ENCODE measurements at places on chromosomes 6 and 20.

- peak overlapping the region; percentile 76 for H3K27ac ChIP-seq
- H3K36me3 ChIP-seq = peaks cover 8% of the 10 kb centered on the region
Measured at GRCh38 chr6:7138921-7139358, 31.2 kb downstream of the RREB1 start.

DNA sequence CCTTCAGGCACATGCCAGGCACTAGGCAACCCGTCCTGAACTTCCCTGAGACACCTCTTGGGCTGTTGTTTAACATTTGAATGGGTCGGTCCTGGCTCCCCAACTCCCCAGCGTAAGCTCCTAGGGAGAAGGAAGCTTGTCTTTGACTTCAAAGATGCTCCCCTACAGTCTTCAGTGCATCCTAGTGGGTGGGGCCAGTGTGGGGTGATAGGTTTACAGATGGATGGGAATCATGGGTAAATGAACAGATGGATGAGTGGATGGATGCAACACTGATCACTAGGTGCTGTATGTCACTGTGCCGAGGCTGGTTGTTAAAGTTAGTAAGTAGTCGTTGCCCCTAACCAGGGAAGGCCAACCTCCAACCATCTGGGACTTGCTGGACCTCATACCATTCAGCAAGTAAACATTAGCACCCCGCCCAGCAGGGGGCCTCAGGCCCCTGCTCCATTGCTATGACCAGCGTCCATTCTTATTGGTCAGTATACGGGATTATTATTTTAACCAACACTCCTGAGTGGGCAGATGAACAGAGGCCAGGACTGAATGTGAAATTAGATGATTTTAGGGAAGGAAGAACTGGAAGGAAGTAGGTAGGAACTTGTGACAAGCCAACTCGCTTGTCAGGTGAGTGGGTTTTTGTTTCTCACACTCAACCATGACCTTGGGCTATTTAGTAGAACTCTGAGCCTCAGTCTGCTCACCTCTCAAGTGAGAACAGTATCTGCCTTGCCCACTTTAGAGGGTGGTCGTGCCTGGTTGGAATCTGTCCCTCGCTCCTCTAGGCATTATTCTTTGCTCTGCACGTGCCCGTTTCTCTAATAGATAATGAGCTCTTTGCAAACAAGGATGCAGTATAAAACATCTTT is 82.9 kb upstream of the FOXP4 start:
- H3K36me3 ChIP-seq = no peaks in the 10 kb centered on the region
- no peak overlapping the region for H3K27ac ChIP-seq
- H3K4me1 ChIP-seq = no peaks in the 10 kb centered on the region
- no peak overlapping the region for H3K4me3 ChIP-seq
- DNase-seq = no peak

- DNase-seq = no peak
- no peaks in the 10 kb centered on the region for H3K27me3 ChIP-seq
- H3K36me3 ChIP-seq = no peaks in the 10 kb centered on the region
- H3K27ac ChIP-seq = no peak overlapping the region
Measured at GRCh38 chr6:132934496-132934895, 120.1 kb downstream of the RPS12 start.

- H3K27ac ChIP-seq = no peak overlapping the region
- no peaks in the 10 kb centered on the region for H3K27me3 ChIP-seq
- DNase-seq = no peak
- H3K4me1 ChIP-seq = peaks cover 3% of the 10 kb centered on the region
Measured at GRCh38 chr6:101114703-101115102, 233.6 kb upstream of the ASCC3 start.

- no peaks in the 10 kb centered on the region for H3K27me3 ChIP-seq
- H3K4me3 ChIP-seq = no peak overlapping the region
- no peak overlapping the region for H3K27ac ChIP-seq
- DNase-seq = no peak
Measured at GRCh38 chr20:37390503-37390890, 44.6 kb downstream of the SRC start.

Measured in RWPE2 (cell line).